ENCODE measurements at places on chromosomes 11 and 22.

DNA sequence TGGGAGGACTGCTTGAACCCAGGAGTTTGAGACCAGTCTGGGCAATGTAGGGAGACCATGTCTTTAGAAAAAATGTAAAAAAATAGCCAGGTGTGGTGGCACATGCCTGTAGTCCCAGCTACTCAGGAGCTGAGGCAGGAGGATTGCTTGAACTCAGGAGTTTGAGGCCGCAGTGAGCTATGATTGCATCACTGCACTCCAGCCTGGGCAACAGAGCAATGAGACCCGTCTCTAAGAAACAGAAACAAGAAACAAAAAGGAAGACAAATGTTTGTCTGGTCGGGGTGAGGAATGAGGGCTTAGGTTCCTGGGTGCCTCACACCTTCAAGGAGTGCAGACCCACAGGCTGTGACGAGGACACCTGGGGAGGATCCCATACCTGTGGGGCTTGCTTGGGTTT, 191.9 kb downstream of the CEP164 start:
- DNase-seq: no peak

GRCh38 chr11:12525466-12526055, 148.2 kb downstream of the PARVA start:
- no peak for DNase-seq

- no peak for DNase-seq
Observed at GRCh38 chr22:17665854-17666253, 27.3 kb downstream of the BCL2L13 start.

DNA sequence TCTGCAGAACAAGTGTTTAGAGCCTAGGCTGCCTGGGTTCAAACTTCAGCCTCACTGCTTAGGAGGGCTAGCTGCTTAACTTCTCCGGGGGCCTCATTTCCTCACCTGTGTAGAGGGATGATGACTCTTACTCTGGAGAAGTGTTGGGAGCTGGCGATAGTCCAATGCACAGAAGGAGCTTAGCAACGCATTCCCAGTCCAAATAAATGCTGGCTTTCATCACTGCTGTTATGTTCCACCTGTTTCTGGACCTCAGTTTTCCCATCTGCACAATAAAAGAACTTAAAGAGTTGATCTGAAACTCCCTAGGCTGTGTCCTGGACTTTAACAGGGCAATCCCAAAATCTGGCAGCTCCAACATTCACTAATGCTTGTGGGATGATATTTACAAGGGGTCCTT, 337.8 kb downstream of the MIAT start:
- no peak for DNase-seq

GRCh38 chr11:70641369-70641768, 243.0 kb downstream of the CTTN start:
- DNase-seq: no peak

DNA sequence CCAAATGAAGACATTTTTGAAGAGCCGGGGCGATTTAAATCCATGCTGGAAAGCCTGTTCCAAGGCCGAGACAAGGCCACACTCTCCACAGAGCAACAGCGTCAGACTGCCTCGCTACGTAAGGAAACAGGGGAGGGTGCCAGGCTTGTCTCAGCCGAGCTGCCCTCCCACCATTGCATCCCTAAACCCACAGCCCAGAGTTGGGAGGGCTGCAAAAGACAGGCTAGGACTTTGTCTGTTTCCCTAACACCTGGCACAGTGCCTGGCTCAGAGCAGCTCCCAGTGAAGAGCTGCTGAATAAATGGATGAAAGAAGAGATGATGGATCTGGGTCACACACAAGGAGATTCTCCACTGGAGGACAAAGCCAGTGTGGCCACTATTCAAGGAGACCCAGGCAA, 51.3 kb upstream of the SCUBE2 start:
- no peak for DNase-seq
